ENCODE measurements at places on chromosomes 5 and 9.
A peak's percentile ranks its signal among the peaks of the same experiment; 100 is the strongest.

- DNase-seq: no peak
These were observed 872.6 kb downstream of the DTWD2 start for GRCh38 chr5:118115791-118116190.

DNA sequence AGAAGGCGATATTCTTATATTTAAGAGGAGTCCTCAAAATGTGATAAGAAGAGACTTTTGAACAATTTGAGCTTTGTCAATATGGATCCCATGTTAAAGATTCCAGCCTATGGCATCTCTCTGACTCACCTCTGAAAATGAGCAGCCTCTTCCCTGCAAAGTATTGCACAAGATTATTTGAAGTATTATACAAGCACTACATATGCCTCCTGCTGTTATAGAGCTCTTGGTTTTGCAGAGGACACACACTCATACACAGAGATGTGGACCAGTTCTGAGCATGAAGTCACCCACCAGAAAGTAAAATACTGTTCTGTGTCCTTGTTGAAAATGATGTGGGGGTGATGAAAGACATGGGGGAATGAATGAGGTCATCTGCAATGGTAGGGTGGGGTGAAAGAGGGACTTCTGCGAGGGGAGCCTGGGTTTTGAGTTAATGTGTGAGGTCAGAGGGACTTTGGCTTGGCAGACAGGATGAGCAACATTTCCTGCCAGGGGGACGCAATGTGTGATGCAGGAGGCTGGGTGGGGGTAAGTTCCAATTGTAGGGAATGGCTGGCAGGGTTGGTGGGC is 25.8 kb downstream of the FBXL7 start:
- DNase-seq: no peak

- no peak for DNase-seq
These were observed 26.7 kb upstream of the CAMK4 start for GRCh38 chr5:111197523-111197922.

GRCh38 chr5:40446910-40447309 is 232.8 kb upstream of the PTGER4 start:
- DNase-seq: no peak

DNA sequence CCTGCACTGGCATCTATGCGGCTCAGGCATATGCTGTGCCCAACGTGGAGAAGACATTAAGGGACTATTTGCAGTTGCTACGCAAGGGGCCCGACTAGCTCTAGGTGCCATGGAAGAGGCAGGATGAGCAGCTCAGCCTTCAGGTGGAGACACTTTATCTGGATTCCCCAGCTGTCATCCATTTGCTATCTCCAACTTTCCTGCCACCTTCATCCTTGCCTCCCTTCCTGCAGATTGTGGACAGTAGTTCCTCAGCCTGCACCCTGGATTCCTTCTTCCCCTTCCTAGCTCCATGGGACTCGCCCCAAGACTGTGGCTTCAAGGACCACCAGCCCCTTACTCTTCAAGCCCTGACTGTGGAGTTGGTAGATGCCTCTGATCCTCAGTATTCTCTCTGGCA is 2.0 kb downstream of the SLC35A4 start:
- DNase-seq: no peak

GRCh38 chr5:141825791-141826560 is 52.2 kb downstream of the PCDH1 start:
- DNase-seq: no peak

DNA sequence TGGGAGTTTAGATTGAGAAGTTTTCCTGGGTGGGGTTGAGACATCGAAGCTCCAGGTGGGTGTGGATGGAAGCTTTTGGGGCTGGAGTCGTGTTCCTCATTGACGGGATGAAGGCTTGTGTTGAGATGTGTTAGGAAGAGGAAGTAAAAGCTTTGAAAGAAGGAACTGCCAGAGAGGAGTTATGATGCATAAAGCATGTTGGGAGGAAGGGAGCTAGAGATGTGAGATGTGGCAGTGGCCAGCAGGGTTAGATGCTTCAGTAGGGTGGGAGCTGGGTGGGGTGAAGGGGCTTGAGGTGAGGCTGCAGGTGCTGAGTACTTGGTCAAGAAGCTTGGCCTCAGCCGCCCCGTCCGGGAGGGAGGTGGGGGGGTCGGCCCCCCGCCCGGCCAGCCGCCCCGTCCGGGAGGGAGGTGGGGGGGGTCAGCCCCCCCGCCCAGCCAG is 56.7 kb downstream of the HSPA4 start:
- no peak for DNase-seq

- no peak for DNase-seq
These were observed 52.9 kb downstream of the PAM start for GRCh38 chr5:102807878-102808502.

GRCh38 chr9:131709771-131710431 is 30.0 kb downstream of the RAPGEF1 start:
- no peak for DNase-seq

- no peak for DNase-seq
These were observed at the start of gene C5orf47 for GRCh38 chr5:173988554-173989431. C5orf47 (plus strand) TSS chr5:173989170; CDS start chr5:173989264, 94 bp downstream.

GRCh38 chr9:15369871-15370270 is 52.8 kb upstream of the SNAPC3 start:
- DNase-seq: no peak

- DNase-seq: no peak
These were observed 14.7 kb upstream of the TNC start for GRCh38 chr9:115132648-115133047.

DNA sequence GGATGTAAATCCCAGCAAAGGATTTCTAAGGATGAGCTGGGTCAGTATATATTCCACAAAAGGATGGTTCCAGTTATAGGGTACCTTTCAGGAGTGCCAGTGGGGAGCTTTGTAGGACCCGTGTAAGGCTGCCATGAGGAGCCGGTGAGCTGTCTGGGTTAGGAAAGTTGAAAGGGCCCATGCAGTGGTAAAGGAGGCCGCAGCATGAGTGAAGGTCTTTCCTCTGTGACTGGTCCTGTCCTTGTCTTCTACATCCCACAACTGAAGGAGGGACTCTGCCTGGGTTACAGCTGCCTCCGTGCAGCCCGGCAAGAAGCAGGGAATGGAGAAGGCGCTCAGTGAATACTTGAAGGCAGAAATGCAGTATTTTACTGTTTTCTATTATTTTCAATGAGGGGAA is 58.9 kb downstream of the HSPA4 start:
- no peak for DNase-seq

DNA sequence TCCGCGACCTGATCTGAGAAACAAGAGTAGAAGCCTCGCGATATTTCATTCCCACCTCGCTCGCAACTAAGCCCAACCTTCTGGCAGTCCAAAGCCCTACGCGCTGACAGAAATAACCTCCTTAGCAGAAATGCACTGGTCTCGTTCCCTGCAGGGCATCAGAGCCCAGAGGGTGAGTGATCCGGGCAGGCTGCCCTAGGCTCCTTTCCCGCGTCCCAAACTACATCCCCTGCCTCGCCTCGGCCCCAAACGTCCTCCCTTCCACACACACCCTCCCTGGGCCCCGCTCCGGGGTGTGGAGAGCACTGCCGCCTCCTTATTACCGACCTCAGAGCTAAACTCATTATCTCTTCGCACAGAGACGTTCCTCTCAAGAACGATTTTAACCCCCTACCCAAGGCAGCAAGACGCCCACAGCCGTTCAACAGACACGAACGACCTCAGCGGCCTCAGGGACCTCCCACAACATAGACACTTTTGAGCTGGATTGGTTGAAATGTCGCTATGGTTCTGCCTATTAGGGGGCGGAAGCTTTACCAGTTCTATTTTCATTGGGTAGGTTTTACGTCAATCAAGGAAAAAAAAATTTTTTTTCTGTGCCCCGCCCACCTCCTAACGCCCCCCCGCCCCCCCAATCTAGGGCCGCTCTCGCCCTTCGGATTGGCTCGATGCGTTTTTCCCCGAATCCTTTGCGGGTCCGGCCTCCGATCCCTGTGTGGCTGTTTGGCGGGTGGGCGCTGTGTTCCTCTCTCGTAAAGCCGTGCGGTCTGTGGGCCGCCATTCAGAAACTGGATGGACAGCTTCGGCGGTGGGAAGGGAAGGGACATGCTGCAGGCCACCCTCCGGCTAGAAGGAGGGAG is at the start of gene CETN3:
Gene CETN3 (minus strand): TSS at position 439 of the 860 bp plus-strand sequence. CDS start 95 bp downstream, at position 344.
- peak; percentile 14 for DNase-seq

GRCh38 chr9:126147936-126148870 is 178.4 kb upstream of the MVB12B start:
- DNase-seq: no peak

- DNase-seq: no peak
These were observed 12.9 kb downstream of the NIM1K start for GRCh38 chr5:43204958-43205357.

DNA sequence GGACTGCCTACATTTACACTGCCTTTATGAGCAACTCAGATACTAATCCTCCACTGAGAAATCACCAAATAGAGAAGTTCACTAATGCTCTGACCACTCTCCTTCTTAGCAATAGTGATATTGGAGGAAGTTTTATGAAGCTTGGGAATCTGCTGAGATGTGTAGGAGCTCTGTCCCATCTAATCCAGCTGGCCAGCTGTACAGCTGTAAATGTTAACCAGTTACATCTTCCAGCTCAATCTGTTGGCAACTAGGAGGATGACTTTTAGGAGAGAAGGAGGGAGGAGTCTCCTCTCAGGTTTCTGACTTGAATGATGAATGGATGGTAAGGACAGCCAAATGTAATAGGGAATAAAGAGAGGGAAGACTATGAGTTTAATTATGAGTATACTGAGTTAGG is 36.3 kb upstream of the LRRC19 start:
- DNase-seq: no peak

GRCh38 chr5:6634306-6634705 is 1.1 kb downstream of the SRD5A1 start:
- no peak for DNase-seq

DNA sequence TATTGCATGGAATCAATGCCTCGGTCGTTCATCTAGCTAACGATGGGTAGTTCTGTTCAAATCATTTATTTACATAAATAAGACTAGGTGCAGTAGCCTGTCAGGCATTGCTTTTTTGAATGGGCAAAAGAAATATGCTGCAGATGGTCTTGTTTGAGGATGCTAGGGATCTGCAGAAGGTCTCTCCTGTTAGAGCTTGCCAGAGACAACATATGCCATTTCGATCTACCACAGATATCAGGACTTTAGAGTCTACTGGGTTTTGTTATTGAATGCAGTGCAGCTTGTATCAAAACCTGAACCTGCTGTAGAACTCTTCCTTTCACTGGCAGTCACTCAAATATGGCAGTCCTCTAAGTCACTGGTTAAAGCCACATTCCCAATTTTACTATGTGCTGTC is 381.1 kb upstream of the CDH10 start:
- DNase-seq: no peak

DNA sequence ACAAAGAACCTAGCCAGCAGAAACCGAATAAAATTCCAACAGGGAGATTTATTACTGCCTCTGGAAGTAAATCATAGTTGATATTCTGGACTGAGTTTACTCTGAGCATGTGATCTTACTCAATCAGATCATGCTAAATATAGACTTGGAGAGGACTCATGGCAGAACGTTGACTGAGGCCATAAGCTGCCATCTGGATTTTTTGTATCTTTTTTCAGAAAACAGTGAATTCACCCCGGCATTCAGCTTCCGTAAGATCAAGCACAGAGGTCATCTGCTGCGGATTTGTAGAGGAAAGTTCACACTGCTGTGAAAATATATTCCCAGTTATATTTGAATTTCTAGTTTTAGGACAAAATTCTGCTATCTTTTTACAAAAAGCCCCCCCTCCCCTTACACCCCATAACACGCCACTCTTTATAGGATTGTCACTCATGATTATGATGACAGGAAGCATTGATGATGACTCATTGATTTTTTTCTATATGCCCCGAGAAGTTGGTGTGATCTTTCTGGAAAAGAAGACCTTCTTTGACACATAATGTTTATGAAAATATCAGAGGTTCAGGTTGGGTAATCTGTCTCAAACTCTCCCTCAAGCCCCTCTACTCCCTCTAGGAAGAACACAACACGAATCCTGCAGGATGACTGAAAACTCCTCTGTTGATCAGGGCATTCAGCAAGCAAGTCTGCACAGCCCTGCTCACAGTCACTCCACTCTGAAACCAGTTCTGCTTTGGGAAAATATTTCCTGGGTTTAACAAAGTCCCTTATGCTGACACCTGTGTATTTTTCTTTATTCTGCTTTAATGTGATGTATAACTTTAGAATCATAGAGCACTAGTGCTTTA is 70.8 kb downstream of the NXNL2 start:
- no peak for DNase-seq
